ENCODE measurements at places on chromosomes 2 and 18. TPM values are rescaled to one million over a fixed set of nuclear protein-coding genes. Genes with fewer than 3 reads are reported as not detected.

TRAPPC8 gene
- total RNA-seq = 47.7 TPM

DNA sequence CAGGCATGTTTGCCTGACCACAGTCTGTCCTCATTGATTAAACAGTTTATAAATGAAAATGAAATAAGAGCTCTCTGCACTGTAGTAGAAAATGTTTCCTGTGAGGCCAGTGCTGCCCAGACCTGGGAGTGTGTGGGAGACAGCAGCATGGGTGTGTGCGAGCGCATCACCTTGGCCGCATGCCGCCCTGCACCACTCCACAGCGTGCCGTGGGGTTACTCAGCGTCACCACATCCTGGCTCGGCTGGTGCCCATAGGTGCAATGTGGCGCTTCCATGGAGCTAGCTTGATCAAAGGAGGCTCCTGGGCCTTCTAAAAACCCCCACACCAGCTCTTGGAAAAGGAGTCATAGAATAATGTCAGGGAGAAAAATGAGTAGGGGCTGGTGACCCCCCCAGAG is 76.0 kb upstream of the EPC2 start:
- no peak for DNase-seq

DNA sequence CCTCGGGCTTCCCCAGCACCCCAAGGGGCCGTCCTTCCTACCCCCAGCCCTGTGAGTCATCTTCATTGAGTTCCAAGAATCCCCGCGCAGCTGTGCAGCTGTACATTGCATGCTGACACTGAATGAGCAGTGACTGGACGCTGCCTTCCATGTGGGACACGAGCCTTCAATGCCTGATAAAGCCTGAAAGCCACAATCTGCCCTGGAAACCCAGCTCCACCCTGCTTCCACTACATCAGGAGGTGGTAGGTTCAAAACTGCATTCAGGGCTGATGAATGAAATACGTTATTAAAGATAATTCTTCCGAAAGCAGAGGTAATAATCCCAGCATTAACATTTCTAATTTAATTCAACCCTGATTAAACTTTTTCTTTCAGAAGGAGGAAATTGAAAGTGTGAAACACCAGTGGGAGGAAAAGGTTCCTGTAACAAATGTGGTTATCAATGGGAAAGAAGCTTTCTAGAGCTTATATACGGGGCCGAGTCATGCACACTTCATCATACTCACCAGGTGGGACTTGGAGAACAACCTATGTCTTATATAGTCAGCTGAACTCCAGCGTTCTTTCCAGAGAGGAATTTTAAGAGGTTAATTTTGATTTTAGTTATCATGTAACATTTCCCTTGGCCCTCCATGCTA is 360.1 kb downstream of the LPIN1 start:
- DNase-seq = no peak

APCDD1 gene
- total RNA-seq = not detected

- DNase-seq = no peak
Measured at GRCh38 chr18:33699372-33699771, 121.4 kb downstream of the ASXL3 start.

DNA sequence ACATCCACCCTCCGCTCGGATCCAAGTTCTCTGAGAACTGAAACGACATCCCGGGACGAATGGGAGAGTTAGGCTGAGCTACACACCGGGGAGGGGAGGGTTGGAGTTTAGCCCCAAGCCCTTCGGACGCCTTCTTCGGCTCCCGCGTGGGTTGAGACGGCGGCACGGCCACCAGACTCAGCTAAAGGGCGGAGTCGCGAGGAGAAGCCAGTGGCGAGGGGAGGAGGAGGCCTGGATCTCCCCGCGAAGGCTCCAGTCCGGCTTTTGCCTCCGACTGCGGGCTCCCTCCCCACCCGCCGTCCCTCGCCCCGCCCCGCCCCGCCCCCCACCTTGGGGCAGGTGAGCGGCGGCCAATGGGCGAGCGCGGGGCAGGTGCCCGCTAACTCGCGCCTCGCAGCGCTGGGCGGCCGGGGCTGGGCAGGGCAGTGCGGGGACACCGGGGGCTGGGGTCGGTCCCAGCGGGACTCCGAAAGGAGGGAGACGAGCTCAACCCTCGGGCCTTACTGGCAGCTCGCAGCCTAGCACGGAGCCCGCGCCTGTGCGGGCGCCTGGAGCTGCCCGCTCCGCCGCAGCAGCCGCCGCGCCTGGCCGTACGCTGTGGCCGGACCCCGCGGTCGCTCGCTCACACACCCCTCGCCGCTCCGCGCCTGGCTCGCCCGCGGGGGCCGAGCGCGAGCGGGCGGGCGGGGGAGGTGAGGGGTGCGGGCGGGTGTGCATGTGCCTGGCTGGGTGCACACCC is at the start of gene EMX1:
Gene EMX1, plus strand, starts transcription at position 382 of the 739 bp plus-strand sequence. Its CDS starts 334 bp downstream, at position 716.
- peak; percentile 63 for DNase-seq

GRCh38 chr2:53127061-53127650 is 640.4 kb upstream of the CHAC2 start:
- no peak for DNase-seq

DNA sequence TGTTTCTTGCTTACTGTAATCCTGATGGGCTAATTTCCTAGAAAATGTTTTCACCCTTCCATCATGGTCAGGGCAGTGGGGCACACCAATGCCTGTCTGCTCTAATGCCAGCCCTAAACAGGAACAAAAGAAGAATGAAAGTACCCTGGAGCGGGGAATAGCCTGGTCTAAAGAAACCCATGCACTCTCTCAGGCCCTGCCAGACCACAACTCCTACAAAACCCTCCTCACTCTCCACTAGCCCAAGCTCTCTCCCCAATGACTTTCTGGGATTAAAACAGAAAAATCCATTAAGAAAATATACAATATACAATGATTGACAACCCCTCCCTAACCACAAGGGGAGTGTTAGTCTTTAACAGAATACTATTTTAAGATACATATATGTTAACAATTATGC is 67.6 kb downstream of the AAK1 start:
- peak; percentile 11 for DNase-seq

GRCh38 chr18:49149011-49149410 is 198.2 kb upstream of the SMAD7 start:
- no peak for DNase-seq

GRCh38 chr18:10900435-10900834 is 248.9 kb downstream of the PIEZO2 start:
- no peak for DNase-seq

All from SK-MEL-5 (cell line).